ENCODE measurements at places on chromosomes 13 and 19.
A peak's percentile ranks its signal among the peaks of the same experiment; 100 is the strongest.

DNA sequence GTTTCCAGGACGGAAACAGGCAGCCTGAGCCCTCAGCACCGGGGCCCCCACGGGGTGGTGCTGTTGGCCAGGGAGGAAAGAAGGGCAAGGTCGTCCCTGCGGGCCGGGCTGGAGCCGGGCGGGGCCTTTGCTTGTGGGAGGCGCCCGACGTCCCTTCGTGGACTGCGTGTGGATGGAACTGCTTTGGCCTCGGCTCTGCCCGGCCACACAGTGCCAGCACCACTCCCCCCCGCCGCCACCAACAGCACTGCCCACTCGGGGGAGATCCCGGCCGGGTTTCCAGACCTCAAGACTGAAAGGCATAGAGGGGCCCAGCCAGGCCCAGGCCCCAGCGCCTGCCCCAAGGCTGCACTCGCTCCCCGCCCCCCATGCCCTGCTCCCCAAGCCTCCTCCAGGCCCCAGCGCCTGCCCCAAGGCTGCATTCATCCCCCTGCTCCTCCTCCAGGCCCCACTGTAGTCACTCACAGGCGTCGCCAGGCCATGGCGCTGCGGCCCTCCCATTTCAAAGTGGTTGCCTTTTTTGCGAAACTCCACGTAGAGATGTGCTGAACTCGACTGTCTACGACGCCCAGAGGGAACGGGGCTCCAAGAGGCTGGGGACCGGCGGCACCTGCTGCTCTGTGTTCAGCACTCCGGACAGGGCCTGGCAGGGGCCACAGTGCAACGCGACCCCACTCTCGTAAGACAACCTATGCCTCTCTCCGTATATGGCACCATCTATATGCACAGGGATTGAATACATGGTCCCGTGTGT lies 22.5 kb downstream of the C13orf46 start:
- no peak for DNase-seq

- peak; percentile 49 for DNase-seq
Observed at GRCh38 chr13:34587576-34587975, 354.5 kb upstream of the NBEA start.

GRCh38 chr13:44660050-44660449 lies 83.9 kb upstream of the TSC22D1 start:
- no peak for DNase-seq

DNA sequence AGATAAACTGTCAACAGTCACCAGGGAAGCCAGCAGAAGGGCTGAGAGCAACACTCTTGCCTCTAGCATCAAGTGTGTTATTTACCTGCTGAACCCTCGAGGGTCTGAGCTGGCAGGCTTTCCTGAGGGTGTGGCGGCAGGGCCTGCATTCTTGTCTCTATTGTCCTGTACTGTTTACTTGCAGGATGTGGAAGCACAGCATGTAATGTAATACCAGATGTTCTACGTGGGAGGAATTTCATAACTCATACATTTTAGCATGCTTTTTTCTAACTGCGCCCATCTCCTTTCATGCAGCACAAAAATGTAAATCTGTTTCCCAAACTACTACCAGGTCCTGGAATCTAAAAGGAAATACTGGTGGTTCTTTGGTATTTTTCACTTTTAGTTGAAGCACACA lies 153.1 kb downstream of the RGCC start:
- no peak for DNase-seq

DNA sequence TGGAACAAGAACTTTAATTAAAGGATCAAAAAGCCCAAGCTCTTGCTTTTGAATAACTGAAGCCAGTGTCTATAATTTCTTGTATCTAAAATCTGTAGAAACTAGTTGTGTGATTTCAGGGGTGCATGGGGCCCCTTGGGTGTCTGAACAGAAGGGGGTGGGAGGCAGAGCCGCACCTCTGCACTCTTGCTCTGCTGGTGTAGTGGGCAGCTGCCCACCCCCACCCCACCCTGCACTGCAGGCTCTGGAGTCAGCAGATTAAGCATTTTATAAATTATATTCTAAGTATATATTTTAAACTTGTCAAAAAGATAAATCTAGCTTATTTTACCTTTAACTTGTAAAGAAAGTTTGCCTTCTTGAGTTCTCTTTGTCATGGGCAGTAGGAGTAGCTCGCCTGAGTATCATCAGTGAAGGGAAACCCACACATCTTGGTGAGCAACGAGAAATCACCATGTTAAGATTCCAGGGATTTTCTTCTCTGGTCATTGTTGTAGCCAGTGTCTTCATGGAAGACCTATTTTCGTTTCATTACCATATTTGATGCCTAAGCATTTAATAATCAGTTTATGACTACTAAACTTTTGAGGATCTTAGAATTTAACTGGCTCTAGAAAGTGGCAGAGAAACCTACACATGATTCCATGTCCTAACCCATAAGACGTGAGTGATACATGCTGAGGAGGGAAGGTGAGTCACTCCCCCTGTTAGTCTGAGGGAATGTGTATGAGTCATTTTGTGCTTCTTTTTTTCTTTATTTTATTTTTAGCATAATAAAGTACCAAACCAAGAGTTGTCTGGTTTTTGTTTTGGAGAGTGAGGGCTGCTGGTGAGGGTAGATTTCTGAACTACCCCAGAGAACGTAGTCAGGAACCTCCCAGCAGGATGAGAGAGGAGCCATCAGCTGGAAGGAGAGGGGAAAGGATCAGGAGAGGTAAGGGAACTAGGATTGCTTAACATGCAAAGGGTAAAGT lies 7.7 kb downstream of the UBE2L5 start:
- no peak for DNase-seq
